ENCODE measurements at places on chromosomes 6 and 20.

- no peak for DNase-seq
Measured at GRCh38 chr6:166724576-166724975, 97.5 kb upstream of the RPS6KA2 start.

- DNase-seq, result no peak
Measured at GRCh38 chr6:169189686-169190085, 64.0 kb downstream of the THBS2 start.

GRCh38 chr6:84379142-84379541, 151.7 kb upstream of the CEP162 start:
- no peak for DNase-seq

GRCh38 chr20:46458866-46459750, 52.7 kb upstream of the ELMO2 start:
- no peak for DNase-seq

DNA sequence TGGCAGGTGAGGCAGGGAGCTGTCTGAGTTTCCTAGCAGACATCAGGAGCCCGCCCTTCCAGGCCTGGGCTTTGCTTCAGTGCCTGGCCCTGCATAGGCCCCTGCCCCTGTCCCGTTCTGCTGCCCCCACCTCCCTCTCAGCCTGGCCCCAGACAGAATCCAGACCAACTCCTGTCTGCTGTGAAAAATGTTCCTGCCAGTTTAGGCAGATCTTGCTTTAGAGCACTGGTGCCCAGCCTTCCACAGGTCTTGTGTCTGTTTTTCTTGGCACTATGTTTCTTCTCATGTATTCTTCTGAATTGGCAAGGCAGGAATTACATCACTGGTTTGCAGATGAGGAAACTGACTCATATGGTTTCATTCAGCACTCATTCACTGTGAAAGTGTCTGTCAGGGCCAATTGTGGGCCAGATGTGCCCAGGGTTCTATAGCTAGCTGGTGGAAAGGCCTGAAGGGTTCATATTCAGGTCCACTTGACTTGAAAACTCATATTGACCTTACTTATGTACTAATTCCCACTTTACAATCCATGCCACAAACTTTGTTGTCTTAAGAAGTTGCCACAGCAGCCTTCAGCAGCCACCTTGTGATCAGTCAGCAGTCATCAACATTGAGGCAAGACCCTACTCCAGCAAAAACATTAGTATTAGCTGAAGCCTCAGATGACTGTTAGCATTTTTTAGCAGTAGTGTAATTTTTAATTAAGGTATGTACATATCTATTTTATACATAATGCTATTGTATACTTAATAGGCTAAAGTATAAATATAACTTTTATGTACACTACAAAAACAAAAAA, 40.5 kb downstream of the HLA-F start:
- no peak for DNase-seq

DNA sequence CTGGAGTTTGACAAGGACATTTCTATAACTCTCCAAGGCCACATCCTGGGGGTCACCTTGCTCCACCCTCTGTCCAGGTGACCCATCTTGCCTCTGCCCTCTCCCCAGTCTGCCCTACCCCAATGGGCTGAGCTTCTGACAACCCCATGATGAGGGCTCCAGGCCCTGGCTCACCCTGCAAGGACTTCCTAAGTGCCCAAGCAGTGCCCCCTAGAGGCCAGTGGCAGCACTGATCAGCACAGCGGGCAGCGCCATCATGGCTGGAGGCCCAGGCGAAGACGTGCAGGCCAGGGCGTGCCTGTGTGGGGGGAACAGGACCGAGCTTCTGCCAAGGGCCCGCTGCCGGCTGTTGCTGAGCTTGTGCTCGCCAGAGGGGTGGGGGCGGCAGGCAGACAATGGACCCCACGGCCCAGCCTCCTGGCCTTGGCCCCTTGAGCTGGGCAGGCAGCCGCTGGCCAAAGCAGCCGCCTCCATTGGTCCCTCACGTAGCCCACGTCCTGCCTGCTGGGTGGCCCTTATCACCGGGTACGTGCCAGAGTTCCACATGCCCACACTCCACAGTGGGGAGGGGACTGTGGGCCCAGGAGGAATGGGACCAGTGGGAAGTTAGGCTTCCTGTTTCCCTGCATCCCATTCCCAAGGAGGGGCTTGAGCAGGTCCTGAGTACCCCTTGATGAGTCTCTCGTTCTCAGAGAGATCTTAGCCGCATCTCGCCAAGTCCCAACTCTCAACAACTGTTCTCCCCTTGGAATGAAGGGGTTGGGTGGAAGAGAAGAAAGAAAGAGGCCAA, 64.3 kb downstream of the MRPL14 start:
- no peak for DNase-seq

- DNase-seq, result no peak
Measured at GRCh38 chr6:106882138-106882537, 92.4 kb downstream of the CD24 start.

GRCh38 chr6:10343320-10343719, 71.6 kb downstream of the TFAP2A start:
- no peak for DNase-seq

DNA sequence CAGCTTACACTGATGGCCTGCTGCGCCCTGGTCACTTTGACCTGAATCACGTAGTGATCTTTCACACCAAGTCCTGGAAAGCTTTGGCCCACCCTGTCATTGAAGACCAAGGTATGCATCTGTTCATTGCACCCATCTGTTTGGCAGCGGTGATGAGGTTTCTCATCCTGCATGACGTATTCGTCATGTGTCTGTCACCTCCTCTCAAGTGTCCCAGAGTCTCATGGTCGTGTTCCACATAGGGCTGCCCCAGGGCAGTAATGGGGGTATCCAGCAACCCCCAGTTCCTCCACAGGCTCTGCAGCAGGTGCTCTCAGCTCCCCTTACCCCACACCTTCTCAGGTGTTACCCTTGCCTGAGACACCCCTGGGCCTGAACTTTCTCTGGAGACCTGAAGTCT, 104.1 kb downstream of the SYNDIG1 start:
- DNase-seq, result no peak

Measured in activated CD8-positive, alpha-beta memory T cell treated with anti-CD3 and anti-CD28 coated beads for 4 hours (primary cell).